ENCODE measurements at places on chromosomes 6 and 20.
A peak's percentile ranks its signal among the peaks of the same experiment; 100 is the strongest.

GRCh38 chr6:14142063-14142450 lies 24.5 kb downstream of the CD83 start:
- no peak for DNase-seq

- DNase-seq, result no peak
Observed at GRCh38 chr20:8152183-8152582, 20.1 kb downstream of the PLCB1 start.

- DNase-seq, result no peak
Observed at GRCh38 chr6:159103396-159104162, 58.8 kb upstream of the TAGAP start.

DNA sequence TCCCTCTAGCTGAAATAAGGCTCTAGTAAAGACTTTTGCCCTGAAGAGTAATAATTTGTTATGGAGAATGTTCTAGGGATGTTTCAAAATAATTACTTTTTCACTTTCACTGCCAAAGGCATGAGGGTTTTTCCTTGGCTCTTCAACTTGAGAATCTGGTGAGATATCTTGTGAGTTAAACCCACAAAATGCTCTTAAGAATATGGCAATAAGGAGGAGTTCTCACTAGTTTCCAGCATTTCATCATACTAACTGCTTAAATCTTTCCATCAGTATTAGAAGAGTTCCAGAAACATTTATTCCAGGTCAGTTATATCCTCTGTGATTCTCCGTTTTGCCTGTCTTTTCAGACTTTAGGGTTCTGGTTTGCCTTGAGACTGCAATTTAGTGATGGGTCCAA lies 785.6 kb upstream of the GJE1 start:
- DNase-seq, result no peak

DNA sequence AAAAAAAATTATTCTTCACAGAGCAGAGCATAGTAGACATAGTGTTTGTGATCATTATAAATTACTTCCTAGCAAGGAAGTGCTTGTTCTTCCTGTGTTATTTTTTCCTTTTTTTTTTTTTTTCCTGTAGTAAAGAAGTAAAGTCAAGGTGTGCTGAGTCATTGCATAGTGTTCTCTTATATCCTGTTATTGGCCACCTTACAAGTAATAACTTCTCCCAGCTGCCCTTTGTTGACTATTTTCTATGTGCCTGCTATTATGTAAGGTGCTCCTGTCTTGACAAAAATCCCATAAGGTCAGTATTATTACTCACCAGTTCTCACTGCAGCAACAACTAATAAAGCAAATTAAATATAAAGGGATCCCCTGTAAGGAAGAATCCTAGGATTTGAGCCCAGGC lies 195.3 kb downstream of the GJA1 start:
- no peak for DNase-seq

- no peak for DNase-seq
Observed at GRCh38 chr6:132719736-132720448, 6.0 kb upstream of the VNN1 start.

DNA sequence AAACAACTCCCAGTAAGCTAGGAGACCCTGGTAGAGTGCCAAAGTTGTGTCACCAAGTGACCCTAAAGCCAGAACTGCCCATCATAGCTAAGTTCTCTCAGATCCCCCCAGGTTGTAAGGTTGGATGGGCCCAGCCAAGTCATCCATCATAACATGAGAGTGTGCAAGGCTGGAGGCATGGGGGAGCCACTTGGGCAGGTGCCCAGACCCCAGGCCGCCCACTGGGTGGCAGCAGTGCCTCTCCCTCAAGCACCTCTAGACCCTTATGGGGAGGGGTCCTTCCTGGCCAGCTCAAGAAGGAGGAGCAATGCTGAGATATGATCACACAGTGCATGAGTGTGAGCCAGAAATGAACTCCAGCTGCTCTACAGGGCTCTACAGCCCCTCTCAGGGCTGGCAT lies 154.5 kb downstream of the MYLK4 start:
- peak; percentile 31 for DNase-seq

- DNase-seq, result no peak
Observed at GRCh38 chr6:148240461-148240840, 102.2 kb upstream of the SASH1 start.

GRCh38 chr6:132752255-132752654 lies 5.4 kb downstream of the VNN2 start:
- DNase-seq, result no peak

GRCh38 chr6:124854338-124854922 lies 107.8 kb upstream of the RNF217 start:
- no peak for DNase-seq

DNA sequence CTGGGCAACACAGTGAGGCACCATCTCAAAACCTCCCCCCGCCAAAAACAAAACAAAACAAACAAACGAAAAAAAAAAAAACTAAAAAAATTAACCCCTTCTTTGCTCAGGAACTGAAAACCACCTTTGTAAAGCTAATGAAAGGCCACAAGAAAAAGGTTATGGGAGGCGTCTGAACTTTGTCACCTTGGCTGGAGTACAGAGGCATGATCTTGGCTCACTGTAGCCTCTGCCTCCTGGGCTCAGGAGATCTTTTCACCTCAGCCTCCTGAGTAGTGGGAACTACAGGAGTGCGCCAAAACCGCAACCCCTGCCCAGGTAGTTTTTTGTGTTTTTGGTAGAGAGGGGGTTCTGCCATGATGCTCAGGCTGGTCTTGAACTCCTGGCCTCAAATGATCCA lies 337.9 kb downstream of the TBC1D32 start:
- DNase-seq, result no peak

DNA sequence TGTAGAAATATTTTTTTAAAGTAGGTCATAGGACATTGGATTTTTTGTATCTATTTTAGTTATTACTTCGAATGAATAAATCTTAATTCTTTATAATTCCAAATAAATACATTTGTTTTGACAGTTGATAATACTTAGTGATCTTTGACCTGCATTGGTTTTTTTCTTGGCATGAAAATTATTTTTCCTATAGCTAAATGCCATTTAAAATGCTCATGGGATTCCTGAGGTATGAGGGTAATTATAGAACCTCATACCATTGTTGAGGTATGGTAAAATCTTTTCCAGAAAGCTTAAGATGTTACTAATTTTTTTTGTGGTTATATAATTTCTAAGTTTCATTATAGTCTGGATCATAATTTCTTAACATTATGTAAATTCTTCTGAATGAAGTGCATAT lies 8.3 kb downstream of the PM20D2 start:
- DNase-seq, result no peak

GRCh38 chr6:42200035-42200434 lies 5.3 kb upstream of the GUCA1B start:
- no peak for DNase-seq

- DNase-seq, result no peak
Observed at GRCh38 chr20:38342216-38342615, 4.1 kb upstream of the LBP start.

- DNase-seq, result no peak
Observed at GRCh38 chr6:134165561-134166201, 113.3 kb upstream of the SLC2A12 start.

DNA sequence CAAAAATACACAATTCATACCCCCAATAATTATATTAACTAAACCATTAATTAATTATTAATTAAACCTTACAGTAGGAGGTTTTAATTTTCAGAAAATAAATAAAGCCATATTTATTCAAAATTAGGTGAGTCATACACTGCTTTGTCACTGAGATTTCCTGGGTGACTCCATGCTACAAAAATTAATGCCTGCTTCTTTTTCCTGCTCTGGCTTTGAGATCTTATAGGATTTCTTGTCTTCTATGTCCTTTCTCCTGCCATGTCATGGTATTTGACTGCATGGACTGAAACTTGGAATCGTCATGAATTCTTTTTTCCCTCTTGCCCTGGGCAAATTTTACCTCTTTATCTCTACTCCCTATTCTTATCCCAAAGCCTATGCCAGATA lies 133.2 kb downstream of the PHACTR1 start:
- DNase-seq, result no peak

GRCh38 chr6:131967948-131968347 lies 16.8 kb upstream of the CCN2 start:
- DNase-seq, result no peak

GRCh38 chr6:75631859-75632635 lies 30.4 kb downstream of the SENP6 start:
- DNase-seq, result no peak

DNA sequence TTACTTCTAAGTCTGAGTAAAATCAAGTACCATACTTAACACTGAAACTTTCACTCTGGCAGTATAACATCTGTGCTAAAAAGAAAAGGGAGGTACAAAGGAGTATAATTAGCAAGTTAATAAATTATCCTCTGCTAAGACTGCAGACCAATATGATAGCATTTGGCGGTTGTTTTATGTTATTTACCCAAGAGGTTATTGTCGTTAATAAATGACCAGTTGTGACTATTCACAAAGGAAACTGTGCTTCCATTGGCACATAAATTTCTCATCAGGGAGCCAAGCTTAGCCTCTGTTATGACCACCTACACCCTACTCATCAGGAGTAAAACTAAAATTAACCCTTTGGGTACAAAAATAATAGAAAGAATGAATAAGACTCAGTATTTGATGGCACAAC lies 86.5 kb downstream of the CRYBG1 start:
- DNase-seq, result no peak

DNA sequence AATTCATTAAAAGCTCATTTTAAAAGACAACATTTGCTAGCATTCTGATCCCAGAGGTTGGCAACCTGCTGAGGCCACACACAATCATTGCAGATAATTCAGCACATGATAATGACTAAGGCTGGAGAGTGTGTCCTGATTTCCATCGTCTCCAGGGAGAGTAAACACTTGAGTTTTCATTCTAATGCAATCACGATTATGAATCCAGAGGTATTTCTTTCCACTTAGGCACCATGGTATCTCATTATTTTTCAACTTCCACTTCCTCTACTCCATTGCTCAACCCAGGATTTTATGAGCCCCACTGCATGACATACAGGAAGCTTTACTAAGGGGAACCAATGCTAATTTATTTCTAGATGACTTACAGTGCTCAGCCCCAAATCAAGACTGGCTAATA lies 273.8 kb upstream of the AGPAT4 start:
- DNase-seq, result no peak

- DNase-seq, result no peak
Observed at GRCh38 chr6:54094786-54095185, 16.5 kb upstream of the MLIP start.

- DNase-seq, result no peak
Observed at GRCh38 chr6:30533460-30534294, 22.6 kb downstream of the GNL1 start.

DNA sequence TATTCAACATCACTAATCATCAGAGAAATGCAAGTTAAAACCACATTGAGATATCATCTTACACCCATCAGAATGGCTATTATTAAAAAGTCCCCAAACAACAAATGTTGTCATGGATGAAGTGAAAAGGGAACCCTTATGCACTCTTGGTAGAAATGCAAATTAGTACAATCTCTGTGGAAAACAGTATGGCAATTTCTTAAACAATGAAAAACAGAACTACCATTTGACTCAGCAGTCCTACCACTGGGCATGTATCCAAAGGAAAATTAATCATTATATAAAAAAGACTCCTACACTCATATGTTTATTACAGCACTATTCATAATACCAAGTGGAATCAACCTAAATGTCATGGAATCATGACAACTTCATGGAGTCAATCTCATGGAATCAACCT lies 611.3 kb upstream of the GJE1 start:
- no peak for DNase-seq

GRCh38 chr6:52929321-52930164 lies 20.0 kb upstream of the GSTA3 start:
- peak; percentile 67 for DNase-seq

- DNase-seq, result no peak
Observed at GRCh38 chr20:21501184-21501583, 12.7 kb downstream of the NKX2-2 start.

- no peak for DNase-seq
Observed at GRCh38 chr6:122081921-122082320, 317.5 kb upstream of the HSF2 start.

DNA sequence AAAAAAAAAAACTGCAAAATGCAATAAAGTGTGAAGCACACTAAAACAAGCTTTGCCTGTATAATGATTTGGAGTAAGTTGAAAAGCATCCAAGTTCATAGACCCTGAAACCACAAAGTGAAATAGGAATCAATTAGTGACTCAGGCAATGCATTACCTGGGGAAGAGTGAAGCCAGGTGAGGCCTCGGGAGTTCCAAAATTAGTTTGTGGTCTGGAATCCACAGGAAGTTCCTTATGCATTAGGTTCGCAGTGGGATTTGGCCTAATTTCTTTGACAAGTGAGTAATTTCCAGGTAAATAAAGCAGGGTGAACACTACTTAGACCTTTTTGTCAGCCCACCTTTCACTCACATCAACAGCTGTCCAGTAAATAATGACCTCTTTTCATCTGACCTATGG lies 490.8 kb downstream of the CBLN4 start:
- no peak for DNase-seq

GRCh38 chr6:136611133-136611532 lies 60.9 kb upstream of the MAP7 start:
- no peak for DNase-seq

GRCh38 chr6:157380458-157380778 lies 572 bp upstream of the ZDHHC14 start:
- DNase-seq, result no peak

DNA sequence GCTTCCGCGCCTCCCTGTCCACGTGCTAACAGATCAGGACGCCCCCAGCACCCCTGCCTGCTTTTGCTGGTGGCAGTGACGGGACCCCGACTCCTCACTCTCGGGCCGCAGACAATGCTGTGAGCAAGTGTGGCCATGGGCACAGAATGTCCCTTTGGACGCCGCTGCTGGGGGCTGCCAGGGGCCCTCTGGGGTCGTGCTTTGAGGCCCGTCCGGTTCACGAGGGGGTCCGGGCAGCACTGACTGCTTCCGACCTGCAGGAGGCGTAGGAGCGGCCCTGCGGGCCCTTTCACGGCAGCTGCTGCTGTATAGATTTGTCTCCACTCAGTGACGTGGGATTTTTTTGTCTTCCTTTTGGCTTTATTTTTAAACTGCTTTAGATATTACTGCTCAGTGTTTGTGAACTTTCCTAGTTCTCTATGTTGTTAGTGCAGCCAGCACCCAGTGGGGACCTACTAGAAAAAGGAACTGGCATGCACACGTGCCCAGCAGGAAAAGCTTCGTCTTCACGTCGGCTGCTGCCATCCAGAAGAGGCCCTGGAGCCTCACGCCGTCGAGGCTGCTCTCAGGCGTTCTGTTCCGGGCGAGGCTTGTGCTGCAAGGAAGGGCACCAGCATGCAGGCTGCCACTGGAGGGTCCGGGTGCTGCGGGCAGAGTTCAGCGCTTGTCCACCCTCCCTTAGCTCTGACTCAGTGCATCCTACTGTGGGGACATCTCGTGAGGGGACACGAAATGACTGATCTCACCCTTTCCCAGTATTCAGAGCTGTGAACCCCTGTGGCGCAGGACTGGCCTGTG lies 21.7 kb downstream of the UCKL1 start:
- DNase-seq, result no peak

- DNase-seq, result no peak
Observed at GRCh38 chr6:106370639-106371038, 10.1 kb downstream of the CRYBG1 start.

Data from HTR-8/SVneo (cell line).